GM20000 (cell line): ENCODE measurements at places on chromosomes 16 and 17.

GRCh38 chr17:21251337-21252010 lies 1.7 kb downstream of the NATD1 start:
- DNase-seq = no peak

DNA sequence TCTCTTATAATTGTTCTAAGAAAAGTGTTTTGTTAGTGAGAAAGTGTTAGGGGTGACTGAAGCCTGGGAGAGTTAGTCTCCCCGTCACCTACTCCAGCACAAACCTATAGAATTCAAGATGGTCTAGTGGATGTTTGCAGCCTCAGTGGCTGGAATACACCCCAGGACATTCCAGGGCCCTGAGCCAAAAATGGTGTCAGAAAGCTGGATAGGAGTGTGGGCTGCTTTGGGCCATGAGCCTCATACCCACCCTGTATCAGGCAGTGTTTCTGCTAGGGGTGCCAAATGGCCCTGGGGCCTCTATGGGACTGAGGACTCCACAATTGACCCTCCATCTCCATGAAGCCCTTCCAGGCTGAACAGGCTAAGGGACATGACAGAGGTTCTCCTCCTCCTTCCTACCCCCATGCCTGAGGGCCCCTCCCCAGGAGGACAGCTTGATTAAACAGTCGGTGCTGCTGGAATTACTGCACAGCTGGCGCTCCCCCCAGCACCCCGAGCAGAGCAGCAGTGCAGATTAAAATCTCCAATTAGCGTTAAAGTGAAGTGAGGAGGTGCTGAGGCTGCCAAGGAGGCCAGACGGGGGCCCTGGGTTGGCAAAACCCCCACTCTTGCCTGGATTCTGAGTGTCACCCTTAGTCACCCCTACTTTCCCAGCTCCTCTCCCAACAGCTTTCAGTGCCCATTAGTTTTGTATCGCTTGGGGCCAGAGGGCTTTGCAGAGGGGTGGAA lies 59.1 kb downstream of the NEUROD2 start:
- no peak for DNase-seq

GRCh38 chr17:75684249-75684648 lies 17.1 kb downstream of the SAP30BP start:
- no peak for DNase-seq

DNA sequence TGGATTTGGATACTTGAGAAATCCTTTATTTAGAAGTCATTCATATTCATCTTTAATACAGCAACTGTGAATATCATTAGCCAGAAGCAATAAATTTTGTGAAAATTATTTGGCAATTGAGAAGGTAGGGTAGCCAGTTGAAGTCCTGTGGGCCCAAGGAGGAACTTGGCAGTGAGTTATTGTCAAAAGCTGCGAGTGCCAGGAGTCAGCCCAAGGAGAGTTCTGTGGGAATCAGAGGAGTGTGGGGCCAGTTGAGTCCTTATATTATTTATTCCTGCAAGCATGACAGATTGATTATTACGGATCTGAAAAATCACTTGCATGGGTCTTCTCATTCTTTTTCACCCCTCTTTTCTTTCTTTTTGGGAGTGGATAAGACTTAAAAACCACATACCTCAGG lies 38.3 kb downstream of the PRKCA start:
- DNase-seq = no peak

DNA sequence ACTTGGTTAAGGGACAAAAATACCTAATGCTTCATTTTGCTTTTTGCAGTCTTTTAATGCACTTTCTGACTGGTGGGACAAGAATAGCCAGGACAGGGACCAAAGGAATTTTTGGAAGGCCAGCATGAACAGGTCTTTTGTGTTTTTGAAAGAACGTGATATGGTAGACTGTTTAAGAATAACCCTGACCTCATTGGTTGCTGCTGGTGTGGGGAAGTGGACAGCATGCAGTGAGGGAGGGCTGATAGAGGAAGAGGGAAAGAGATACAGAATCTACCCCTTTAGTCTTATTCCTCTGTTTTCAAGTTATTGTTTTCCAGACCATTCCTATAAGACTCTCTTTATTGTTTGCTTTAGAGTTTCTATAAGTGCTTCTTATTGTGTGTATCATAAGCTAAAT lies 816.2 kb downstream of the CDH11 start:
- no peak for DNase-seq

- peak; percentile 43 for DNase-seq
Measured at GRCh38 chr17:76579281-76579680, 6.4 kb downstream of the ST6GALNAC2 start.

DNA sequence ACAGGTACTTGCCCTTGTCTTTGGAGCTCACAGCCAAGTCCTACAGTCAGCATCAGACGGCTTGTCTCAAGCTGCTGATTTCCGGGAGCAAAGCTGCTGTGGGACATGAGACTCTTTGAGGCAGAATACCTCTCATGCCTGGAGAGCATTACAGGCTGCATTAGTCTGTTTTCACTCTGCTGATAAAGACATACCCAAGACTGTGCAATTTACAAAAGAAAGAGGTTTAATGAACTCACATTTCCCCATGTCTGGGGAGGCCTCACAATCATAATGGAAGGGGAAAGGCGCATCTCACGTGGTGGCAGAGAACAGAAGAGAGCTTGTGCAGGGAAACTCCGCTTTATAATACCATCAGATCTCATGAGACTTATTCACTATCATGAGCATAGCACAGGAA lies 661.2 kb downstream of the WWOX start:
- no peak for DNase-seq

DNA sequence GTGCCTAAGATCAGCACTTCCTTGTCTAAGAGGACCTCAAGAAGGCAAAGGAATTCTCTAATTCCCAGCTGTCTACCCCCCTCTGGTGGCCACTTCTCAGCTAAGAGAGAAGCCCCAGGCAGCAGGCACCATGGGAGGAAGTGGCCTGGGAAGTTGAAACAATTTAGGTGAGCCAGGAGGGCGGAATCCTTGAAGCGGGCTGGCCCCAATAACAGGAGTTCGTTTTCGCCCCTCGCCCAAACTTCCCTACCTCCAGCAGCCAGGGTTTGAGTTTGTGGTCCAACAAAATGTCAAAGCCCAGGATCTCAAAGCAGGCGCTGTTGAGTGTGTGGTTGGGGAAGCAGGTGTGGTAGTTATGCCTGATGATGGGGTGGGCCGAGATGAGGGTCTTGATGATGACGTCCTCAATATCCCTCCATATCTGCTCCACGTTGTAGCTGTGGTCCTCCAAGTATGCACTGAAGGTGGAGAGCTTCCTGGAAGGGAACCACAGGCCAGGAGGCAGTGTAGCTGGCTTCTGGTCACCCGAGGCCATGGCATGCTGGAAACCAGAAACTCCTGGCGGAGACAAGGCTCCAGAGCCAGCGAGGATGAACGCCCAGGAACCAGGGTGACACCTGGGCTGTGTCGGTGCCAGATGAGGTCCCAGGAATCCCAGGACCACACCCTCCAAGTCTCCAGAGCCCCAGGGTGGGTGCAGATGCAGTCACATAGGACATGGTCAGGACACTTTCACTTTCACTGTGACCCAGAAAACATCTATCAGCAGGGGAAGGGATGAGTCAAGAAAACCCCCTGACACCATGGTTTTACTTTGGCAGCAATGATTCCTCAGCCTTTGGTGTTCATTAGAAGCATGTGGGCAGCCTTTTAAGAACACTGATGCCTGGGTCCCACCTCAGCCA lies 25.6 kb downstream of the TTLL6 start:
- DNase-seq = peak; percentile 63

DNA sequence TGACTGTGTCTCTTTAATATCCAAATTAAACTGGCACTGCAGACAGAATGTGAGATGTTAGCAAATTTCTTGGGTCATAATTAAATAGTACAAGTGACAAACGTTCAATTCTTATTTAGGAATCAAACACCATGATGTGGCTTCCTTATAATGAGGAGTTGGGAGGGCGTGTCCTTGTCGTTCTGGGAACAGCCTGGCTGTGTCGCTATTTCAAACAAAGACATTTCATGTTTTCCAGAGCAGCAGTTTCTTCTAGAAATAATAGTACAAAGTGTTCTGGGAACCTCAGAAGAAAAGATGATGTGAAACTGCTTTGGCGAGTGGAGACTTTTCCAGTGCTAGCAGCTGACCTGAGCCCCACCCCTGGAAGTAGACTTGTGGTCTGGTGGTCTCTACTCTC lies 301.7 kb upstream of the N4BP1 start:
- no peak for DNase-seq

DNA sequence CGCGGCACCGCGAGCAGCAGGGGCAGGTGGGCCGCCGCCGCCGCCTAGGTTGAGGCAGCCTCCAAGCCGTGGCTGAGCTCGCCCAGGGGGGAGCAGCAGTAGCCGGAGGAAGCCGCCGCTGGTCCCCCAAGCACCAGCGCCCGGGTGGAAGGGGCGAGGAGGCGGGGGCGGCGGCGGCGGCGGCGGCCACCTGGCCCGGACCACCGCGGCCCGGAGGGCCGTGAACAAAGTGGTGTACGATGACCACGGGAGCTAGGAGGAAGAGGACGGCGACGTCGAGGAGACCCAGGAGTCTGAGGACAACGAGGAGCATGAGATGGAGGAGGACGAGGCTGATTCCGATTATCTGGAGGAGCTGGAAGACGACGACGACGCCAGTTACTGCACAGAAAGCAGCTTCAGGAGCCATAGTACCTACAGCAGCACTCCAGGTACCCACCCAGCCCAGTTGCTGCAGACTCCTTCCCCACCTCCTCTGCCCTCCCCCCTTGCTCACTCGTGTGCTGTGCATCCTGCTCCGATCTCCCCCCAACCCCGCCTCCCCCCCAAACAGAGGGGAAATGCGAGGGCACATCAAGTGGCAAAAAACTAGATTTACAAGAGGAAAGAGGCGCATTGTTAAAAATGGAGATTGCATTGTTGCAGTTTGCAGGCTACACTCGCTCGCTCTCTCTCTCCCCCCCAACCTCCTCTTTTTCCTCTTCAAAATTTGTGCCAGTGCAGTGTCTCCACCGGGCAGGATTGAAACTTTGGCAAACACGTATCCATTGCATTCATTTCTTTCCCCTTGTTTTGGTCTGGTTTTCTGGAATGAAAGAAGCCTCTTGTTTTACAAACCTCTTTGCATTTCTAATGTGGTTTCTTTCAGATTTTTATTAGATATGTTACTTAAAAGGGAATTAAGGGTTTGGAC lies 41.8 kb upstream of the AMZ2 start:
- peak; percentile 78 for DNase-seq

- no peak for DNase-seq
Measured at GRCh38 chr16:89899879-89900481, 18.7 kb upstream of the MC1R start.

- DNase-seq = no peak
Measured at GRCh38 chr16:8183176-8184099, 406.9 kb downstream of the TMEM114 start.

DNA sequence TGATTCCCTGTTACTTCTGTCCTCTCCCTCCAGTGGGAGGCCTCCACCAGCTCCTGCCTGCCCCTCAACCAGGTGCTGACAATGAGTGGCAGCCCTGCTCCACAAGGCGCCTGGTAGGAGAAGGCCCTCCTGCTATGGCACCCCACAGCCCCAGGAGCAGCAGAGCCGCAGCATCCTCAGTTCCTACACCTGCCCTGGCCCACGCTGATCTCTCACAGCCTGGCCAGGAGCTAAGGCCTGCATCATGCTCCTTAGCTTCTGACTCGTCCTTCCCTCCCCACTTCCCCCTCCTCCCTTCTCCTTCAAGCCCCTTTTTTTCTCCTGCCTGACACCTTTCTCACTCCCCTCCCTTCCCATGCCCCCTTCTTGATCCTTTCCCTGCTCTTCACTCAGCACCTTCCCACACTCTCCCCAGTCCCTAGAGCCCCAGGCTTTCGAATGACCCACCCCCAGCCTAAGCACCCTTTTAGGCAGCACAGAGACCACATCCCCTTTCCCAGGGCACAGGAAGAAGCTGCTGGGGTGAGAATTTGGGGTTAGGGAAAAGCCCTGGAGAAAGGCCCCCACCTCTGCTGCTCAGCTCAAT lies 6.5 kb downstream of the PROCA1 start:
- no peak for DNase-seq

GRCh38 chr16:89863741-89864526 lies 9.5 kb upstream of the TCF25 start:
- DNase-seq = peak; percentile 75

GRCh38 chr17:30970831-30971567 lies at the start of gene RNF135:
RNF135 (plus strand) TSS chr17:30971039; CDS start chr17:30971074, 35 bp downstream.
- DNase-seq = peak; percentile 91

- DNase-seq = no peak
Measured at GRCh38 chr17:74604761-74605160, 12.7 kb upstream of the CD300LD start.

DNA sequence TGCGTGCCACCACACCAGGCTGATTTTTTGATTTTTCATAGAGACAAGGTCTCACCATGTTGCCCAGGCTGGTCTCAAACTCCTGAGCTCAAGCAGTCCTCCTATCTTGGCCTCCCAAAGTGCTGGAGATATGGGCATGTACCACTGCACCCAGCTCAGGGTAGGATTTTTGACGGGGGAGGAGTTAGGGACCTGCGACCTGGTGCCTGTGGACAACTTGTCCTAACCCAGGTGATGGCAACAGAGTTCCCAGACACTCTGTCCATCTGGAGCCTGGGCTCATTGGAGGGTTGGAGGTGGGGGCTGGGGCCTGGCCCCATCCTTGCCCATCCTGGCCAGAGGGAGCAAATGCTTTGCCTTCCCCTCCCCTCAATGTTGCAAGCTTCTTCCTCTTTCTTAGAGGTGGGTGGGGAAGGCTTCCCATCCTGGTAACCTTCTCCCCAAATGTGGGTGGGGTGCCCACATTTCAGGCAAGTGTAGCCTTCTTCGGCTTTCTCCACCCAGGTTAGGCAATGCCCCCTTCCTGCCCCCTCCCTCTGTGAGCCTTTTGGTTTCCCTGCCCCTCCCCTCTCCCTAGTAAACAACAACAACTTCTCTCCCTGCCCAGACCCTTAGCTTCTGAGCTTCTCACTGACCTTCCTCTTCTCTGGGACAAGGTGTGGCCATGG lies 24.9 kb downstream of the RARA start:
- no peak for DNase-seq

DNA sequence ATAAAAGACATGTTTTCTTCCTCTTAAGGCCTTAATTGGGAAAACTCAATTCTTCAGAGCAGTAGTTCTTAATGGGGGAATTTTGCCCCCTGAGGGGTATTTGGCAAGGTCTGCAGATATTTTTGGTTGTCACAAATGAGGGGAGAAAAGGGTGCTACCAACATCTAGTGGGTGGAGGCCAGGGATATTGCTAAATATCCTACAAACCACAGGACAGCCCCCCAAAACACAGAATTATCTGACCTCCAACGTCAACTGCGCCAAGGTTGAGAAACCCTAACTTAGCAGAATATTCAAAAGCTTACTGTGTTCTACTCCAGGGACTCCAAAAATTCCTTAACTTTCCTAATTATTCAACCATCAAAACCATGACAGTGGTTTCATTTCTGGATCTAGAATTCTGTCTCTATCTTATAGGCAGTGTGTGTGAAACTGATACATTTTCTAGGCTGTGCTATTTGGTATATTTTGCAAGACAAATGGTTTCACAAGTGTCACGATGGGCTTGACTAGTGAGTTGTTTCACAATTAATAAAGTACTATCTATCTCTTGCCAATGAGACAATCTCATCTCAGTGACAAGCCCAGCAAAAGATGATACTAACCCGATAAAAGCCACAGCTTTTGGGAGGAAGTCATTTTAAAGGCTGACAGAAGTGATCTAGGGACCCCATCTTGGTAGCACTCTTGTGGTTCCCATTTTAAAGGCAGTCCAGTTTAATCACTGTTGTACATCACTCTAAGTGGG lies 14.7 kb downstream of the TXNDC11 start:
- DNase-seq = peak; percentile 31
